Frontal cortex (tissue), 4 donors: ENCODE measurements at places on chromosomes 7 and 10.

GRCh38 chr10:30430544-30431298 lies 3.3 kb upstream of the MAP3K8 start:
- no peak for DNase-seq

DNA sequence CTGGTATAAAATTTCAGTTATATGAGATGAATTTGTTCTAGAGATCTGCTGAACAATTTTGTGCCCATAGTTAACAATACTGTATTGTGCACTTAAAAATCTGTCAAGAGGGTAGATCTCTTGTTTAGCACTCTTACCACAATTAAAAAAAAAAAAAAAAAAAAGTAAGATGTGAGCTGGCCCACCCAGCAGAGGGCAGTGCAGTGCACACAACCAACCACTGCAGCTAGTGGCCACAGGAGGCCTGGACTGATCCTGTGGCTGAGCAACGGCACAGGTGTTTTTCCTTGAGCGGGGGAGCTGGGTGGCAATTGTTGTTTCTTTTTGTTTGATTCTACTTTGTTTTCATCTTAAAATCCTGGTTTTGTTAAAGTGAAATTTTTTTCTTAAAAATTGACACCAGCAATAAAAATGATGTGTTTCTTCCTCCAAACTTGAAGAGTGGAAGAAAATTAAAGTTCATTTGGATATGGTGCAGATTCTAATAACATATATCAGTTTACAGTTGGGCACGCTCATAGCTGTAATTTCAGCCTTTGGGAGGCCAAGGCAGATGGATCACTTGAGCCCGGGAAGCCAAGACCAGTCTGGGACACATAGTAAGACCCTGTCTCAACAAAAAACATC lies 171.1 kb upstream of the TBX20 start:
- peak; percentile 20 for DNase-seq

DNA sequence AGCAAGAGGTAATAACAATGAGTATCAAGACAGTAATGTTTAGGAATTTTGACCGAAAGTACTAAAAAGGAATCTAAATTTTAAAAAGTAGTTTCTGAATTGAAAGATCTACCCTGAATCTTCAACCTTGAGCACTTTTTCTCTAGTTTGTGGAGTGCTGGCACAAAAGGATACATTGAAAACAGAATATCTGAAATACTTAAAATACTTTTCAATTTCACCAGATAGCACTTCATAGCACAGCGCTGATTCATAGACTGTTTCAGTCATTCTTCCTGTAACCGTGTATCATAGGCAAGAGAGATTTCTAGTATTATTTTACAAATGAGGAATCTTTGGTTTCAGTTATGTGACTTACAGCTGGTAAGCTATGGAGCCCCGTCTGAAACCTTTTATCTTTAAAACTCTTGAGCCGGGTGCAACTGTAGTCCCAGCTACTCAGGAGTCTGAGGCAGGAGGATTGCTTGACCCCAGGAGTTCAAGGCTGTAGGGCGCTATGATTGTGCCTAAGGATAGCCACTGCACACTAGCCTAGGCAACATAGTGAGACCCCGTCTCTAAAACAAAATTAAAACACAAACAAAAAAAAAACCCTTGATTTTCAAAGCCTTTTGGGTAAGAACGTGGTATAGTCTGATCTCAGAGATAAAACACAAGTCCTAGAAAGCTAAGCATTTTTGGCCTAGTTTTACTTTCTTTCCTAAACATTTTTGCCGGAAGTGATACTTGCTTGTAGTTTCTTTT lies 35.1 kb downstream of the FHIP2A start:
- no peak for DNase-seq

- no peak for DNase-seq
These were observed 114.1 kb downstream of the LHFPL3 start for GRCh38 chr7:104442481-104442880.

- DNase-seq = no peak
These were observed 277.4 kb downstream of the FZD1 start for GRCh38 chr7:91541641-91542040.

DNA sequence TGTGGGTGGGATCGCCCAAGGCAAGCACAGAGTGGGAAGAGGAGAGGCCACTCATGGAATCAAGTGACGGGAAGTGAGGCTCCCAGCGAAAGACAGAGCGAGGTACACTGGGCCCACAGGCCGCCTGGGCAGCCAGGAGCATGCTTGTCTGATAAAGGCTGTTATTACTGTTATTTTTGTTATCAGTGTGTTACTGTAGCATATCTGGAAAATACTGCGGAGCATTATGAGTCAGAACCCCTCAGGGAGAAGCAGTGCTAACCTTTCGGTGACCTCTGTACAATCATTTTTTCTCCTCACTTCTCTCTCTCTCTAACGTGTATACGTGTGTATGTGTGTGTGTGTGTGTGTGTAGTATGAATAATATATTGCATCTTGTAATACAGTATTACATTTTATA lies 3.8 kb upstream of the TCERG1L start:
- DNase-seq = no peak

DNA sequence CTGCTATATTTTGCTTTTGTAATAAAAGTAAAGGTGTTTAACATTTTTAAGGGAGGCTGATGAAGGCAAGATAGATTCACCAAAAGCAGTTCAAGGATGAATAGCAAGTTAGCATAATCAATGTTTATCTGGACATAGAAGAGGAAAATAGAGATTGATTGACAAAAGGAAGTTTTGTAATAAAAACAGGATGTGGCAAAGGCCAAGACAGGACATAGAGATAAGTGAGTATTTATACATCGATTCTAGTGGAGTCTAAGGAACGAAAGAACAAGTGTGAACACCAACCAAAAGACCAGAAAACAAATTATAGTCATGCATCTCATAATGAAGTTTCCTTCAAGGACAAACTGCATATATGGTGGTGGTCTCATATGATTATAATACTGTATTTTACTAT lies 123.8 kb downstream of the CCDC71L start:
- DNase-seq = no peak

GRCh38 chr10:8639486-8640185 lies 585.1 kb downstream of the GATA3 start:
- no peak for DNase-seq

DNA sequence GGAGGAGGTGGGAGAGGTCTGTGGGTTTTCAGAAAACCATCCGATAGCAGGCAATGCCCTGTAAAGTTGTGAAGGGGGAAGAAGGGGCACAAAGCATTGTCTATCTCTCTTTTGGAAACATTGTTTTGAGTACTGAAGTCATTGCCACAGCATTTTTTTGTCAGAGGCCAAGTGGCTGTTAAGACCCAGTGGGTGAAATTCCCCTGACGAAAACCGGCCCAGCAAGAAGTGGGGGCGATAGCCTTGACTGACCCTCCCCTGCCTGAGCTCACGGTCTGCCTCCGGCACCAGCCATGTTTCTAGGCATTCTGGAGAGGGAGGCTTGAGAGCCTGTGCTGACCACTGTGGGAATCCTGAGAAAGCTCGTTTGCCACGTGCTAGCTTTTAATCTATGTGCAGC lies 144.7 kb downstream of the RPS24 start:
- DNase-seq = no peak

- no peak for DNase-seq
These were observed 41.2 kb downstream of the NCAPG2 start for GRCh38 chr7:158663428-158663741.

DNA sequence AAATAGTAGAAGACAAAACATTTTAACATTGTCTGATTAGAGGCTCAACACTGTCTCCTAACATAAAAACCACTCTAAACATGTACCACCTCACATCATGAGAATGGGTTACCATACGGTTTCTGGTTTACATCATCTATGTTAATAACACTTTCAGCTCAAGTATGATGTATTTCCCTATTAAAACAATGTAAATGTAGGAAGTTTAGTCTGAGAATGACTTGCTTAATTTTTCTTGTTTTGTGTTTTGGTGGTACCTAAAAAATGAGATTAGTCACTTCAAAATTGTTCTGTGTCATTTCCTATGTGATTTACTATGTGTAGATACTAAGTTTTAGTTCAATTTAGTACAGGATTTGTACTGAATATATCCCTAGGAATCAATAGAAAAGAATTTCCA lies 195.8 kb upstream of the SEMA3C start:
- no peak for DNase-seq

- no peak for DNase-seq
These were observed 225.0 kb upstream of the FAM3C start for GRCh38 chr7:121620953-121621606.

GRCh38 chr7:53218730-53219504 lies 183.5 kb downstream of the POM121L12 start:
- DNase-seq = no peak

- DNase-seq = no peak
These were observed 45.7 kb downstream of the CXCL12 start for GRCh38 chr10:44339218-44339617.

DNA sequence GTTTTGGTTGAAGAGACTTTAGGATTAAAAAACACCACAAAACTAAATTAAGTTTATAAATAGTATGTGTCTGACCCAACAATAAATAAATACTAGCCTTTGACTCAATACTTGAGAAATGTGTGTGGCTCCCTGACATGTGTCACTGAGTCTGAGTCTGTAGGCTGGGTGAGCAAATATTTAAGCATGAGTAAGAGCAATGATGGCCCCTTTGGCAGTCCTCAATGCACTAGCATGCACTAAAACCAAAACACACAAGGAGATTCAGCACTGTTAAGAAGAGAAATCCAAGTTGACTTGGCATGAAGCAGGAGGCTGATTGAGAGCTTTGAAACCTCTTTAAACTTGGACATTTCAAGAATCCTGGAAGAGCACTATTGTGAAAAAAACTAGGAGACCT lies 37.1 kb downstream of the CCDC71L start:
- DNase-seq = no peak

DNA sequence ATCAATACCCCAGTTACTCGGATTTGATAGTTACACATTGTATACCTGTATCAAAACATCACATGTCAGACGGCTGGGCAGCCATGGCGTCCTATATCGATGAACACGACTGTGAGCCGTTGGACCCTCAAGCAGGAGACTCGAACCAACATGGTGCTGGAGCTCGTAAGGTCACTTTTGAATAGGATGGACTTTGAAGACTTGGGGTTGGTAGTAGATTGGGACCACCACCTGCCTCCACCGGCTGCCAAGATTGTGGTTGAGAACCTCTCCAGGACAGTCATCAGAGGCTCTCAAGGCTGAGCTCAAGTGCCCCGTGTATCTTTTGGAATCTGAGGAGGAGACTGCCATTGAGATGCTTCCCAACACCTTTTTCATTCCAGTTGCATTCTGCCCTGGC lies 1.9 kb upstream of the RINT1 start:
- no peak for DNase-seq

- DNase-seq = no peak
These were observed 1.8 kb downstream of the UFSP1 start for GRCh38 chr7:100887516-100888290.

DNA sequence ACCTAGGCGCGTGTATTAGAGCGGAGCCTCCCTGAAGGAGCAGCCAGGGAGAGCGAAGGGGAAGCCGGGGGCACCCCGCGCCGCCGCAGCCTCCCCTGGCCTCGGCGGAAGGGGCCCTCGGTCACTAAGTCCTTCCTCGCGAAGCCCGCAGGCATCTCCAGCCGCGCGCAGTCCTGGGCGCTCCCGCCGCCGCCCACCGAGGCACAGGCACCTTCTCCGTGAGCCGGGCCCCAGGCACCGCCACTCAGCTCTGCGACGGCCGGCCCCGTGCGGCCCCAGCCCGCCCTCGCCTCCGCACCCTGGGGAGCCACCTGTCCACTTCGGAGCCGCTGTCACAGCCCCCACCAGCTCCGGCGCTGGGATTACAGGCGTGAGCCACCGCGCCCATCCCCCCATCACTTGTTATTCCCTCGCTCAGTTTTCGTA lies 80.8 kb downstream of the ZNF467 start:
- DNase-seq = peak; percentile 31

GRCh38 chr7:121012919-121013318 lies 24.4 kb downstream of the CPED1 start:
- DNase-seq = no peak

- DNase-seq = no peak
These were observed 430.1 kb upstream of the ETV1 start for GRCh38 chr7:14419531-14419930.

- DNase-seq = no peak
These were observed 182.4 kb downstream of the DNAJB6 start for GRCh38 chr7:157519246-157519645.

DNA sequence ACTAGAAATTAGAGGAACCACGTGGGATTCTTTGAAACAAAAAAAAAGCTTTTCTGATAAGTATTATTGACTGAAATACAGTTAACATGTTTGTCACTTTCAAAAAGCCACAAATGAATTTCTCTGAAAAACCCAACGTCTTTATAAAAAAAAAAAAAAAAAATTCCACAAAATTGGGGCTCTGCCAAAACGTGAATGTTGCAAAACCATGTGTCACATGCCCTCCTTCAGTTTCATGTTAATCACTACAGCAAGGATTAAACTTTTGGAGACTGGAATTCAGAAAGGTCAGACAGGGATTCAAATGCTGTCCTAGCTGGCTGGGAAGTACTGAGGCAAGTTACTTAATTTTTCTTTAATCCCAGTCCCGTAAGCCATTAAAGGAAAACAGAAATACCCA lies 278.0 kb upstream of the KLF14 start:
- DNase-seq = no peak

DNA sequence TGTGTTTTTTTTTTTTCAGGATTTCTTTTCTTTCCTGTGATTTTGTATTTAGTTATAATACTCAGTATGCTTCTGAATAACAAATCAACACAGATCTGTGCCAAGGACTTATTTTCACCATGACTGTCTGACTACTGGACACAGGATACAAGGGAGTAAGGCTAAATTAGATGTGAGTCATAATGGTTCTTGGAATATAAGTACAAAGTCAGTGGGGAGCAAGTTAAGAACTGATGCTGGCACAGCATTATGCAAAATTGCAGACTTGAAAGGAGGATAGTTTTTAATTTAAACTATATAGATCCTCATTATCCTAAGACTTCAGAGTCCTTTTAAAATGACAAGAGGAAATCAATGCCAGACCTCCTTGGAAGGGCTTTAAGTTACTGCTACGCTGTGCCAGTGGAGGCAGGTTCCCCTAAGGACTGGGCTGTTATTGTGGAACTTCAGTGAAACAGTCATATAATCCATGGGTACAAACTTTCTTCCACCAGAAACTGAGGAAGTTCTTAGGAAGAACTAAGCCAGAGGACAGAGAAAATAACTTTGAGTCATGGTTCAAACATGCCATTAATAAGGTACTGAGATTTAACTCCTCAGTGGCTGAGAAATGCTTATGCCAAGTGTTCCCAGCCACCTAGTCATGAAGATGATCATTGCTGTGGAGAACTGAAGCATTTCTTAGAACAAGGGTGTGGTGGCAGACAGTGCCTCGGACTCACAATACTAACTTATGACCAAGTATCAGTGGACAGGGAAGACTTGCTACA lies 531.2 kb downstream of the HTR7 start:
- DNase-seq = no peak
